ENCODE measurements at places on chromosomes 11 and 22. TPM values are rescaled to one million over a fixed set of nuclear protein-coding genes. Genes with fewer than 3 reads are reported as not detected.
A peak's percentile ranks its signal among the peaks of the same experiment; 100 is the strongest.

The BARX2 gene
- 0.41 TPM for total RNA-seq

DNA sequence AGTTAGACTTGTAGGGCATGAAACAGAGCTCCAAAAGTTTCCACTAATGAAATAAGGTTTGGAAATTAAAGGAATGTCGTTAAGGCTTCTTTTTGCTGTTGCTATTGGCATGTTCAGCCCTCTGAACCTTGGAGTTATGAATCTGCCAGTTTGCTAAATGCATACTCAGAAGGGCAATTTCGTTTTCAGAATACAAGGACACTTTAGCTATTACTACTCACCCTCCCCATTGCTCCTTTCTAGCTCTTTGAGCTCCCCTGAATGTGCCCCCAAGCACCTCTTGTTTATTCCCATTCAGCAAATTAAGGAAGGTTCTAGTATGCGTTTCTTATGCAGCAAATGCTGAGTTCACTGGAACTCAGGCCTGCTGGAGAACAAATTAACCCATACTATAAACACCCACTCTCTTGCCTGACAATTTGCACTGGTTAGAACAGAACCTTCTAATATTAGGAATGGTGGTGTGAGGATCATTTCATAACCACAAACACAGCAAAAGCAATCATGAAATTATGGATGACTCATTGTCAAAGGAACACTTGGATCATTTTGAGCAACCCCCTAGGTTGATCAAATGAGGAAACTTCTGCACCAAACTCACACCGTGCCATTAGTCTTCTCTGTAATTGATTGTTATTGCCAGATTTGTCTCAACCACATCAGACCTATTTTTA lies 26.2 kb upstream of the LIN7C start:
- no peak for DNase-seq

GRCh38 chr22:39427751-39428596 lies 28.4 kb downstream of the TAB1 start:
- peak; percentile 35 for DNase-seq

DNA sequence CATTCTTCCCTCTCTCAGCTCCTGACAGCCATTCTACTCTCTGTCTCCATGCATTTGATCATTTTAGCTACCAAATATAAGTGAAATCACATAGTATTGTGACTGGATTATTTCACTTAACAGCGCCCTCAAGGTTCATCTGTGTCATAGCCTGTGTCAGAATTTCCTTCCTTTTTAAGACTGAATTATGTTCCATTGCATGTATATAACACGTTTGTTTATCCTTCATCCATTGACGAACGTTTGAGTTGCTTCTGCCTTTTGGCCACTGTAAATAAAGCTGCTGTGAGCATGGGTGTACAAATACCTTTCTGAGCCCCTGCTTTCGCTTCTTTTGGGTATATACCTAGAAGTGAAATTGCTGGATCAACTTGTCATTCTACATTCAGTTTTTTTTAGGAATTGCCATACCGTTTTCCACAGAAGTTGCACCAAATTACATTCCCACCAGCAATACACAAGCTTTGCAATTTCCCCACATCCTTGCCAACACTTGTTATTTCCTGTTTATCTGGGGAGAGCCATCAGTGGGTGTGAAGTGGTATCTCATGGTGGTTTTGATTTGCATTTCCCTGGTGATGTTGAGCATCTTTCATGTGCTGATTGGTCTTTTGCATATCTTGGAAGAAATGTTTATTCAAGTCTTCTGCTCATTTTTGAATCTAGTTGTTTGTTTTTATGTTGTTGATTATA lies 17.5 kb downstream of the GLB1L2 start:
- no peak for DNase-seq

GRCh38 chr22:21837248-21837979 lies 30.0 kb downstream of the MAPK1 start:
- DNase-seq: no peak

DNA sequence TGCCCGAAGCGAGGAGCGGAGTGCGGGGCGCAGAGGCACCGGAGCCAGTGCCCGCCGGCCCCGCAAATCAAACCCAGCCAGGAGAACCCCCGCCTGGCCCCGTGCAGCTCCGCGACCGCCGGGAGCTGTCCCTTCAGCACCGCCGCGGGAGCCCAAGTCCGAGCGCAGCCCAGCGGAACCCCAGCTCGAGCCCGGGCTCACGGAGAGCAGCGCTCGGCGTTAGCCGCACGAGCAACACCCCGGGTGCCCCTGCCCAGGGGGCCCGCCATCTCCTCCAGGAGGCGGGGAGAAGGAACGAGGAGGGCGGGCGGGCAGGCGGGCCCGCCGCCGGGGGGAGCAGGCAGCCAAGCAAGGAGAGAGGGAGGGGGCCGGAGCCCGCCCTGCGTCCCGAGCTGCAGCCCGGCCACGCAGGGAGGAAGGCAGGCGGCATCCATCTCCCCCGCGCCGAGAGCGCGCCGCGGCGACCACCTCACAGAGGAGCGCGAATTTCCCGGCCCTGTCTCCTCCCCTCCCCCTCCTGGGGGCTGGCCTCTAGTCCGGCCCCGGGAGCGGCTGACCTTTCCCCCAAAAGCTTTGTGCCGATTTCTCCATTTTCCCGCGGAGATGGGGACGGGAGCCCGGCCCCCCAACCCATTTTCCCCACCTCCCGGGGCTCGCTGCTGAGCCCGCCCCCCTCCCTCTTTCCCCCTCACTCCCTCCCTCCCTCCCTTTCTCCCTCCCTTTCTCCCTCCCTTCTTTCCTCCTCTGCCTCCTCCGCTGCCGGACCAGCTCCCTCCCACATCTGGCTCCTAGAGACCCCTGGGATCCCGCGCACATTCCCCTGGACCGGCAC lies 621 bp downstream of the KCNC1 start:
- DNase-seq: peak; percentile 68

DNA sequence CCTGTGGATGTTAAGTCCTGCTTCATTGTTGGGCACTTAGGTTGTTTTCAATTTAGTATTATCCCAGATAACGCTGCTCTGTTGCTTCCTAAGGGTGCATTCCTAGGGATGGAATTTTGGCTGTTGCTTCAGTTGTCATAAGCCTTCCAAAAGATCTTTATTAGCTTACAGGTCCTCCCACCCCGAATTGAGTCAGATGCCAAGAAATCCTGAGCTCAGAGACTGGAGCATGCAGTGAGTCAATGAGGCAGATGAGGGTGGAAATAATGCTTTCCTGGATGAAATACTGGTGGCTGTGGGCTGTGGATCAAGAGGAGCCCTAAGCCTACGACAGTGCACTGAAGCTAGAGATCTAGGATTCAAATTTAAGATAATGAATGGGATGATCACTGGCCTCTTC lies 10.7 kb upstream of the IL18BP start:
- no peak for DNase-seq

The DERL3 gene
- total RNA-seq: 5.8 TPM

DNA sequence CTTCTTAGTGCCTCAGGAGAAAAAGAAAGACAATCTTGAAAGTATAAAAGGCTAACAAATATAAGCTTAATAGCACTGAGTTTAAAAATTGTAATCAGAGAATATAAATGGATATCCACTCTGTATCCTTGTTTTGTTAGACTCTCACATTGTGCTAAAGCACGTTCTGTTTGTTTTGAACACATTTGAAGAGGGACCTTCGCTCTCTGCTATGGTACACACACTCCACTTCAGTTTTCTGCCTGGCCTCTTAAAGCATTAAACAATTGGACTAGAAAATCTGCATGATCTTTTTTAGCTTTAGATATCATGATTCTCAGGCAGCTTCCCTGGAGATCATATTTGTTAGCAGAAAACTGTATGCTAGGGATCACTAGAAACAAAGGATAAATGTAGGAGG lies 40.3 kb upstream of the PGR start:
- no peak for DNase-seq

DNA sequence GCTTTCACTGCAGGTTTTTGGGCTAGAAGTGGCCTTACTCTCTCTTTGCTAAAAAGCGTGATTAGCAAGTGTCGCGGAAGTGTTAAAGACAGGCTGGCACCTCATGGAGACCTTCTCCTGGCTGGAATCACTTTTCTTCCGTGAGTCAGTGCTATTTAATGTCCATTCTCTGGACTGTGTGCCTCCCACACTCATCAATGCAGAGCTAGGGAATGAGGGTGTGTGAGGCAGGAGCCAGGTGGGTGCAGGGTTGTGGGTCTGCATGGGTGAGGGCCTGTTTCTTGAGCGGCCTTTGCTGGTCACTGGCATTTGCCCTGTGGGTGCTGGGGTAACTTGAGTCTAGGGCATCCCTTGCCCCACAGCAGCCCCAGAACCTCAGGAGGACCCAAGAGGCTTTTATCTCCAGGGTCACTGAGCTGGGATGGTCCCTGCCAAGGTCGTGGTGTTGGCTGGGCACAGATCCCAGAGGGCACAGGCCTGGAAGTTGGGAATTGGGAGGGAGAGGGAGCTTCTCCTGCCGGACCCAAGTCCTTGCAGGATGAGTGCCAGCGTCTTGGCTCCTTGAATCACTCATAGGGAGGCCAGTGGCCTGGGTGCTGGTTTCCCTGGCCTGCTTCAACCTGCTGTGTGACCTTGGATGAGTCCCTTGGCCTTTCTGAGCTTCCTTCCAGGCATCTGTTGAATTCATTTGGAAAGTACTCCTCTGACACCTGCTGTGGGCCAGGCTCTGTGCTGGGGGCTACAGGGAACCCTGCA lies 30.0 kb downstream of the KIAA1671 start:
- DNase-seq: no peak

The SLC15A3 gene
- 199 TPM for total RNA-seq

GRCh38 chr11:66420671-66421476 lies at the start of gene NPAS4:
Gene NPAS4, plus strand, starts transcription at chr11:66421035. Its CDS starts 145 bp downstream, at chr11:66421180.
- no peak for DNase-seq

The FAR1 gene
- total RNA-seq: 65.3 TPM

- DNase-seq: no peak
These were observed 18.0 kb downstream of the SOX6 start for GRCh38 chr11:16338393-16338792.

GRCh38 chr22:38239101-38239761 lies 33.6 kb downstream of the TMEM184B start:
- DNase-seq: no peak

The KCNK4 gene
- total RNA-seq: not detected

- no peak for DNase-seq
These were observed 81.3 kb downstream of the ZBTB16 start for GRCh38 chr11:114140826-114141225.

DNA sequence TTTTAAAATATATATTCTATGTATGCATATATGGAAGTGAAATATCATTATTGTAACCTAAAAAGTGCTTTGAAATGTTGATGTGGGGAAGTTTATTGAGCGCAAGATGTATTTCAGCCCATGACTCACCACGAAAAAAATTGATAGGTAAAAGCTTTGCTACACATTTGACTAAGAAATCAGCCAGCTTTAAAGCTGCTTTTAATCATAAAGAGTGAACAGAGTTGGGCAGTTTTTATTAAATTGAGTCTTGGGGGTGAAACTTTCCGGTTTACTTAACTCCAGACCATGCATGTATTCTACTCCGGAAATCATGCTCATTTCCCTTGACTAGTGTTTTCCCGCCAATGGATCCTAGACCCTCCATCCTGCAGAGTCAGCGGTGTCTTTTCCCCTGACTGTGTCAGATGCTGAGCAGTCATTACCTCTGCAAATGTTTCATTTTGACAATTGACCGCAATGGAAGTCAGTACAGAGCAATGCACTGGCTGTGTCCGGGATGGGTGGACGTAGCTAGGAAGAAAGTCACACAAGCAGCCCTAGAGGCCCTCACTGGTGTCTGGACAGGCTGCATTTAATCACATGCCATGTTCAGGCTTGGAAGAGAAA lies 47.2 kb upstream of the MPEG1 start:
- DNase-seq: no peak

- DNase-seq: no peak
These were observed 93.6 kb downstream of the SYN3 start for GRCh38 chr22:32964411-32965057.

DNA sequence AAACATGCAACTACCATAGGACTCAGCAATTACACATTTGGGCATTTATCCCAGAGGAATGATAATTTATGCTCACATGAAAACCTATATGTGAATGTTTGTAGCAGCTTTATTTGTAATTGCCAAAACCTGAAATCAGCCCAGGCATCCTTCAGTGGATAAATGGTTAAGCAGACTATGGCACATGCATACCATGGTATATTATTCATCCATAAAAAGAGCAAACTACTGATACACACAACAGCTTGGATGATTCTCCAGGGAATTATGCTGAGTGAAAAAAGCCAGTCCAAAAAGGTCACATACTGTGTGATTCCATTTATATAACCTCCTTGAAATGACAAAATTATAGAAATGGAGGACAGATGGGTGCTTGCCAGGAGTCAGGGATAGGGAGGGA lies 86.7 kb downstream of the ALX4 start:
- no peak for DNase-seq

The ROBO4 gene
- 58.3 TPM for total RNA-seq

GRCh38 chr22:40211476-40212054 lies 33.8 kb downstream of the TNRC6B start:
- peak; percentile 49 for DNase-seq

GRCh38 chr11:34425867-34426266 lies 12.9 kb upstream of the CAT start:
- no peak for DNase-seq

The SLC7A4 gene
- total RNA-seq: 0.47 TPM

GRCh38 chr22:23137905-23138561 lies 3.8 kb downstream of the RSPH14 start:
- no peak for DNase-seq

The WT1 gene
- total RNA-seq: 1.2 TPM

- peak; percentile 75 for DNase-seq
These were observed 773 bp downstream of the HRAS start for GRCh38 chr11:534396-535209.

- DNase-seq: no peak
These were observed 176.5 kb upstream of the TTC12 start for GRCh38 chr11:113137713-113138529.
